ENCODE measurements at places on chromosomes 6 and 20.

- no peak for DNase-seq
These were observed 83.5 kb downstream of the HAO1 start for GRCh38 chr20:7856756-7857155.

- no peak for DNase-seq
These were observed 2.7 kb upstream of the ABHD16B start for GRCh38 chr20:63858393-63859165.

- DNase-seq: no peak
These were observed 69.9 kb downstream of the CRYBG1 start for GRCh38 chr6:106430466-106430865.

DNA sequence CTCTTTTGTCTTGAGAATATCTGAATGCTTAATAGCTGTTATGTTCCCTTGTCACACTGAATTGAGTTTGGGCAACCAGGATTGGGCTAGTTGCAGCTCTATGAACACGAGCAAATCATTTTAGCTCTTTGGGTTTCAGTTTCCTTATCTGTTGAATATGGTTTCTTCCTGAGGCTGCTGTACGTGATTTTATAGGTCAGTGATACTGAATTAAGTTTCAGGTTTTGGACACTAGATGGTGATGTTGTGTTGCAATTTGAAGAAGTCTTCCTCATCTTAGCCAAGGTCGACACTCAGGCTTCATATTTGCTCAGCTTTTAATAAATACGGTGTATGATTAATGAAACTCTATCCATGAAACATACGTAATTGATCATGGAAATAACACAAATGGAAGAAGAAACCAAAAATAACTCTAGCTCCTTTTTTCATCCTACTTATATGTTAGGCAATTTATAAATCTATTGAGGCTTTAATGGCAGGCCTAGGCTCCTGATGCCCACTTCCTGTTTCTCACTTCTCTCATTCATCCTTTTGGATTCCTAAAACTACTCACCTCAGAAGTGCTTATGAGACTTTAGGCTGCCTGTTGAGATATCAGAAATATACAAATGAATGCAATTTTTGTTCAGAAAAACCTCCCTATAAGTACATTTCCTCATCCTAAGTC is 354.1 kb upstream of the MAP3K7 start:
- DNase-seq: peak; percentile 75

- no peak for DNase-seq
These were observed 25.7 kb upstream of the TCF21 start for GRCh38 chr6:133863228-133863627.

DNA sequence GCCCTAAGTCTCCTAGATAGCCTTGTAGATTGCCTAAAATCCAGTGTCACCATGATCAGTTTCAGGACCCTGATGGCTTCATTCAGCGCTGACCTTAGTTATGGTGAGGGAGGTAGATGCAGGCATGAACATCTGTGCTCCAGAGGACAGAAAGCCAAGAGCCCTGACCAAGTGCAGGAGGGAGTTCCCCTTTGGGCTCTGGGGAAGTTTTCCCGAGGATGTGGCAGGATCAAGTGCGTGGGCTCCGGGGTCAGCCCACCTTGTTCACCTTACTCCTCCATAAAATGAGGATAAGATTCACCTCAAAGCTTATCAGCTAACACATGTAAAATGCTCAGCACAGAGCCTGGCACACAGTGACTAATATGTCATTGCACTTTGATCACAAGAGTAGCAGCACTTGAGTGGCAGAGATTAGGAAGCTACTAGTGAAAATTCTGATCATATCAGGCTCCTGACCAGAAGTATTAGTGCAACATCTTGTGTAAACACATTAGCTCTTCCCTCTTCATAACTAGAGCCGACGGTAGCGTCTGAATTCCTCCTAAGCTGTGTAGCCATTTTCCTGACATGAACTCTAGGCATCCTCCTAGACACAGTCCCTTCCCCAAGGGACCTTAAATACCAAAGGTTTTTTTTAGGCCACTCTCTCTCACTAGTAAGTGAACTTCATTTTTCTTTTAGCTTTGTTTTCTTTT is 125.2 kb downstream of the SULF2 start:
- DNase-seq: no peak

- DNase-seq: no peak
These were observed 102.2 kb downstream of the BACH2 start for GRCh38 chr6:90194371-90194841.

GRCh38 chr6:121652726-121653623 is 217.5 kb downstream of the GJA1 start:
- DNase-seq: no peak

DNA sequence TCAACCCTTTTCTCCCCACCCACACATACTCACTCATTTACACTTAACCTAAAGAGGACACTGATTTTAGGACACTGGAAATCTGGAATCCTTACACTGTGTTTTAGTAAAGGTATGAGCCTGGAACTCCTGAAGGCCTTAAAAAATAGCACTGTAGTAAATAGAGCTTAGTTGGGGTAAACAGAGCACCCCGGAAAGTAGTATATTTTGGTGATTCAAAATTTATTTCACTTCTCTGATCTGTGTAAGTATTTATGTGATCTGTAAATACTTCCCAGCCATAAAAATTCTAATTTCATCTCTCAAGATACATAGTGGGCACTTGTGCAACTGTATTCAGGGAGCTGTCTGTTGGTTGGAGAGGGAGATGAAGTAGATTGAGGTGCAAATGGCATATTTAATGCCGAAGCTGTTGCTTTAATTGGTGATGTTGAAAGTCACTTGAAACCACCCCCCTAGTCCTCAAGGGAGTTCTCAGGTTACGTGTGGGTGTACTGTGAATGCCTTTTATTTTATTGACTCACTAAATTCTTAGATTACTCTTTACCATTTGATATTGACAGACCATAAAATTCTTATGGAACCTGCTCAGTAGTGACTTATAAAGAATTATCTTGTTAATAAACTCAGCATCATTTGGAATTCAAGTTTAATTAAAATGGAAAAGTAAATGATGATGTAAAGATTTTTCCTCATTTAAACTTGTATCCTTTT is 154.9 kb downstream of the SOX4 start:
- DNase-seq: no peak

- no peak for DNase-seq
These were observed 4.8 kb downstream of the CRISP3 start for GRCh38 chr6:49739423-49739822.

DNA sequence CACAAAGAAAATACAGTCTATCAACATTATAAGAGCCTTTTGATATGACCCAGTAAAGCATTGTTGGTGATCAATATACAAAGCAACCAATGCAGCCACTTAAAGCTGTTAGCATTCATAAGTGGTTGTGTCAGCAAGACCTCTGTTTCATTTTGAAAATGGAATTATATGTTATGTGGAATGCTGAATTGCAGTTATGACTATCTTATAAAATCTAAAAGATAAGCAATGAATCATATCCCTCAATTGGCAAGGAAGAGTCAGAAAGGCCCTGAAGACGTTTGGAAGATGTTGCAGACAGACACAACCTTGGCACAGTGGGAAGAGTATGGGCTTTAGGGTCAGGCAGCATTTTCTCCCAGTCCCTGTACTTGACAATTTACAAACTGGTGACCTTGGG is 93.8 kb upstream of the RNF217 start:
- no peak for DNase-seq

DNA sequence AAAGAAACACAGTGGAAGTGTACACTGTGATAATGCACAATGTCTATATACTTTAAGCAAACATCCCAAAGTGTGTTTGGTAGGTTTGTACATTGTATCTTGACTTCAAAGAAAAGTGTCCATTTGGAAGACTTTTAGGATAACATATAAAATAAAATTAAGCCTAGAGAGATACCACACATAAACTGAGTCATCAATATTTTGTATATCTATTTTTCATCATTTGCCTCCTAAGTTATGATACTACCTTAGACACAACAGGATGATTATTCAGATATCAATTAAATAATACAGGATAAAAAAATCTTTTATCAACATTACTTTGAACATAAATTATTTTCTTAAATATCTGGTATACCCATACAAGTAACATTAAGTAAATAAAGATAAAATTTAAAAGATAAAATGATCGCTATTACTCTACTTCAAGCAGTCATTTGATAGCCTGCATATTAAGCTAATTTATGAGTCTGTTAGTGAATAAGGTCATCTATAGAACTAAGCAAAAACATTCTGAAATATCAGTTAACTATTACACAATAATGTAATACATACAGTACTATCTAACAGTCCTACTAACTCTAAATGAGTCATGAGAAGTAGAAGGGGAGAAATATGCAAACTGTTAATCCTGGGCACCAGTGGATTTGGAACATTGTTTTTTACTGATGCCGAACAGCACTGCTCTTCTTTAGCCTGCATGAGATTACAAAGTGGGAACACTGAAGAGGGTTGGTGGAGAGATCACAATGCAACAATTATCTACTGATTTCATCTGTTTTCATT is 158.4 kb upstream of the SIM1 start:
- no peak for DNase-seq

- no peak for DNase-seq
These were observed 33.4 kb upstream of the SLC22A1 start for GRCh38 chr6:160088069-160088783.

- DNase-seq: no peak
These were observed 29.3 kb upstream of the EZR start for GRCh38 chr6:158848490-158848895.

DNA sequence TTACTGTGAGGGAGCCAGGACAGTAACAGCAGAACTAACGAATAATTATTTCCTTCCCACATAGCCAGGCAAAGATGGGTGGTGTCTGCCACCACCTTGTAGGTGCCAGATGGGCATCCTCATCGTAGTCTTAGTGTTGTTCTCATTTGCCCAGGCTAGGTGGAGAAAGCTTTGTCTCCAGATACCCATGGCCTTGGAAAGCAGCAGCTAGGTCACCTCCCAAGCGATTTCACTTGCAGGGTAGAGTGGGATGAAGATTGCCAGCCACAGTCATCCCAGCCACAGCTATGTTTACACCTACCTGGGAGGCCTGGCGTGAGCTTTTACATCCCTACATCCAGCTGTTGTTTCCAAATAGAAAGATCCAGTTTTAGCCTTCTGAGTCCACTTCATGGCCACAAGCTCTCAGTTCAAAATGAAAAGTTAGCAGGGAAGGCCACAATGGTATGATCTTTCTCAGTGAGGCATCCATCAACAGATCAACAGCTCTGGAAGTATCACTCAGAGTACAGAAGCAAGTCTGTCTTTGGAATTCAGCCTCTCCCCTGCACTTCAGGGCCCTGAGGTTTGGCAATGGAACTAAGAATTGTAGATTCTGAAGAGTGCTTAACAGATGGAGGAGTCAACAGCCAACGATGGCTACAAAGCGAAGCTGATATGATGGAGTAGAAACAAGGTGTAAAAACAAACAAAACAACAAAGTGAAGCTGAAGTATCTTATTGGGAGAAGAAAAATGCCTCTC is 11.0 kb upstream of the SNRPC start:
- DNase-seq: no peak

DNA sequence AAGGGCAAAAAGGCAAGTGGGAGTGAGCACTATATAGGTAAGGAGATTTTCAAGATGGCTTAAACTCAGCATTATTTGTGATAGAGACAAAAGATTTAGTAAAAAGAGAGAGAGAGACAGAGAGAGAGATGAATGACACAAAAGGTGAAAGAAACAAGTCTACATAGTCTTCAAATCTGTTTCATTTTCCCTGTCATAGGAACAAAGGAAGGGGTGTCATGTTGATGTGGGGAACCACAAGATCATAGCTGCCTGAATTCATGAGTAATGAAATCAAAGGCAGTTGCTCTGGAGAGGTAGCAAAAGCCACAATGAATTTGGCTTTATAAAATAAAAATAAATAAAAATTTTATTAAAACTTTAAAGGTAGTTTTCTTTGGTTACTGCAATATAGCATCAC is 67.2 kb upstream of the PHIP start:
- DNase-seq: peak; percentile 35

DNA sequence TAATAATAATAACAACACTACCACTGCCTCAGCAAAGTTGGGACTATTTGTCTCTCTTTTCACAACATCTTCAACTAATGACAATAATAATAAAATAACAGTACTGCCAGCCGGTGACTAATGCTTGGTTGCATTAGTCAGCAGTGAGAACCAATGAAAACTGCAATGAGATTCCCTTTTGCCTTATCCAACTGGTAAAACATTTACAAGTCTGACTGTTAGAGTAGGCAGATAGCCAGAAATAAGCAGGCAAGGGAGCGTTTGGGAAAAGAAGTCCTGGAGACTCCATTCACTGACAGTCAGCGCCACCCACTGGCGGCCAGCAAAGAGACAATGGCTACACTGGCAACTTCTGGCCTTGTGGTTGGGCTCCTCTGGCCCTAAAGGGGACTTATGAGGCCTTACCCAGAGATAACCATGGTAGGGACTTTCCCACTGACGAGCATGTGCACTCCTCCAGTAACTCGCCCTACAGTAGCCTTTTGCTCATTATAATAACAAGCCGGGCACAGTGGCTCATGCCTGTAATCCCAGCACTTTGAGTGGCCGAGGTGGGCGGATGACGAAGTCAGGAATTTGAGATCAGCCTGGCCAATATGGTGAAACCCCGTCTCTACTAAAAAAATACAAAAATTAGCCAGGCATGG is 3.4 kb upstream of the NSFL1C start:
- DNase-seq: no peak

- DNase-seq: no peak
These were observed 5.6 kb upstream of the STX16 start for GRCh38 chr20:58645412-58645968.

GRCh38 chr6:159689001-159689400 is 4.0 kb downstream of the SOD2 start:
- no peak for DNase-seq

- no peak for DNase-seq
These were observed 162.2 kb downstream of the GJA1 start for GRCh38 chr6:121597654-121598053.

DNA sequence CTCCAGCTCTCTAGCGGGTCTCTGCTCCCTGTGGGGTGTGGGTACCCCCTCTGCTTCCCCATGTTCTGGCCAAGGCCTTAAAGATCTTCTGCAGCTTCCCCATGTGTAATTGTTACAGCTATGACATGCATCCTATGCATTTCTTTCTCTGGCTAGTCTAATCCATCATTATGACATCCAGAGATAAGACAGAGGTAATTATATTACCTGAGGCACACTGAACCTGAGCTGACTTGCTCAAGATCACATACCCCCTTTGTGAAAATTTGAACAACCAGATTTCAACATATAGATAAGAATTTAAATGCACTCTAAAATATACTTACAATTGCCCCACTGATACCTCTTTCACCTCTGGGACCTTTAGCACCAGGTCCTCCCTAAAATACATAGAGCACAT is 102.4 kb downstream of the COL12A1 start:
- no peak for DNase-seq

DNA sequence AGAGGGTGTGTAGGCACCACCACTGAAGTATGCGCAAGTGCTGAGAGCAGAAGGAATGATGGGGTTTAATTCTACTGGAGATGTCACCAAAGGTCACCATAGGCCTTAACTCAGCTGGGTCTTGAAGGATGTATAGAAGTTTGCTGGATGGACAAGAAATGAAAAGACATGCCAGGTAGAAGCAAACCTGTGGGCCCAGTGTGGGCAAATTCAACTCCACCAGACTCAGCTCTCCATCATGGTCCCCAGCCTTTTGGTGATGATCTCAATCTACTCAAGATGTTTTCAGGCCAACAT is 124.5 kb downstream of the SNX5 start:
- DNase-seq: no peak
